Right renal cortex interstitium (tissue), 3 donors: ENCODE measurements at places on chromosomes 2 and 18. TPM values are rescaled to one million over a fixed set of nuclear protein-coding genes. Genes with fewer than 3 reads are reported as not detected.

- DNase-seq, result no peak
These were observed 23.4 kb upstream of the KCNK3 start for GRCh38 chr2:26668856-26669750.

DNA sequence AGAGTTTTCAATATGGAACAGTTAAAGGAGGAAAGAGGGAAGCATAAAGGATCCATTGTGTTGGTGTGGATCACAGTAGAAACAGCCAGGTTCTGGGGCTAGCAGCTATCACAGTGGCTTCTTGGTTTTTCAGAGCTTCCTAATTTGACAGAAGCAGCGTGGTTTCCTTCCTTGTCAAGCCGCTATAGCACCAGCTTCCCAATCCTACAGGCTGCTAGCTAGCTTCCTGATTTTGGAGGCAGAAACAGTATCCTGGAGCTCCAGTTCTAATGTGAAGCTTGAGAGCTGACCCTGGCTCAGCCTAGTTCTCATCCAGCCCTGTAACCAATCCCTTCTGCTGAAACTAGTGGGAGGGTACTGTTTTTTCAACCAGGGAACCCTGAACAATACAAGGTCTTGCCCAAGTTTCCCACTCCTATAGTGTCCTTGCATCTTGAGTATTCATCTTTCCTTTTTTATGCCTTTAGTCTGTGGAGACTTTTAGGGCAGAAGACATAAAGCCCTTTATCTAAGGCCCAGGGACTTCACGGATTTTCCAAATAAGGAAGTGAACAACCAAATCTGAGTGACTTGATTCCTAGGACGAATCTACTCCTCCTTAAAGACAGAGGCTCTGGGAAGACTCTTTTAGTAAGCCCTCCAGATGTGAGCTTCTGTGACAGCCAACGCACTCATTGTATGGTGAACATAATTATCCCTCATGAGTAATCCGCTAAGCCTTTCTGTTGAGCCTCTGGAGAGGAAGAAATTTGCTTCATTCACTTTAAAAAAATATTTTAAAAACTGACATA lies 33.8 kb downstream of the CCDC93 start:
- no peak for DNase-seq

The CHRNG gene
- 1.1 TPM for polyA plus RNA-seq

- DNase-seq, result no peak
These were observed 42.3 kb downstream of the GULP1 start for GRCh38 chr2:188333751-188334524.

GRCh38 chr2:219901155-219901554 lies 273.7 kb downstream of the SLC4A3 start:
- DNase-seq, result no peak

DNA sequence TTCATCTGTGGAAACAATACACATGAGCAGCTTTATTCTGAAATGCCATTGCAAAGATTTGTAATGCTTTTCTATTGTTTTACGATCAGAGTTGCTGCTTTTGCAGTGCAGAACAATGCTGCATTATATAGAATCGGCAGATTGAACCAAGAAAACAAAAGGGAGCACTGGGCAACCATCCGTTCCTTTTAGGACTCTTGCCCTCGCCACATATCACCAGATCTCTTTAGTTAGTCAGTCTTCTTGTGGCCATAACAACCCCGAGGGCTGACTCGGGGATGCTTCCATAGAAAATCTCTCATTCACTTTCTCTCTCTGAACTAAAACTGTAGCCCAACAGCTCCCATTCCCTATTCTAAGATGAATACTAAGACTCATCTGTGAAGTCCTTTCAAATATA lies 340.4 kb downstream of the NRXN1 start:
- no peak for DNase-seq

The SNRNP27 gene
- polyA plus RNA-seq, result 74.1 TPM

DNA sequence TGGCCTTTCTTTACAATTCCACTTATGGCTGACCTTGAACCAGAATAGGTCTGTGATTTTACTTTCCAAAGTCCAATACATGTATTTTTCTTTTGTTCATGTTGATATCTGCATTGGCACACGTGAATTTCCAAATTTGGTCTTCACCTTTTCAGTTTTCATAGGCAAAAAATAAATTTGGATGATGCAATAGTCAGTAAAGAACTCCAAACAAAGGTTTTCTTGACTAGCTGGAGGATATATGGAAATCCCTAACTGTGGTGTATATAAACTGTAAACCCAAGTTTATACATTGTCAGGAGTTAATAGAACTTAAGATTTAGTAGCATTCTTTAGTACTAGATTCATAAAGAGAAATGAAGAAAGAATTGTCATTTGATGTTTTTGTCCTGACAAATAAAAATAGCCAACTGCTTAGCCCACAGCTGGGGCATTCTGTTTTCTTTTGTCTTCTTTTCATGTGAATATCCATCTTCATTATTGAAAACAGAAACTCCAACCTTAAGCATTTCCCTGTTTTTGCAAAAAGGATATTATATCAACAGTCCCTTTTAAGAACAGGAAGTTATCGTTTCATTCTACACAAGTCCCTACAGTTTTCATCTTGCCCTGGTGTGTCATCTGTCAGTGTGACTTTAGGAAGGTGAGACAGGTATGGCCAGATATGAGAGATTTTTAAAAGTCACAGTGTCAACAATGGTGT lies 132.9 kb downstream of the BCL2 start:
- no peak for DNase-seq

The VIL1 gene
- 18.8 TPM for polyA plus RNA-seq

The TMEM198 gene
- 2.6 TPM for polyA plus RNA-seq

The ODC1 gene
- 438 TPM for polyA plus RNA-seq

- no peak for DNase-seq
These were observed 47.0 kb upstream of the SEMA4C start for GRCh38 chr2:96916646-96917543.

GRCh38 chr2:191922736-191923651 lies 76.1 kb upstream of the CAVIN2 start:
- no peak for DNase-seq

The SGPP2 gene
- 19.5 TPM for polyA plus RNA-seq

GRCh38 chr2:24919506-24920097 lies 435 bp downstream of the ADCY3 start:
- no peak for DNase-seq

DNA sequence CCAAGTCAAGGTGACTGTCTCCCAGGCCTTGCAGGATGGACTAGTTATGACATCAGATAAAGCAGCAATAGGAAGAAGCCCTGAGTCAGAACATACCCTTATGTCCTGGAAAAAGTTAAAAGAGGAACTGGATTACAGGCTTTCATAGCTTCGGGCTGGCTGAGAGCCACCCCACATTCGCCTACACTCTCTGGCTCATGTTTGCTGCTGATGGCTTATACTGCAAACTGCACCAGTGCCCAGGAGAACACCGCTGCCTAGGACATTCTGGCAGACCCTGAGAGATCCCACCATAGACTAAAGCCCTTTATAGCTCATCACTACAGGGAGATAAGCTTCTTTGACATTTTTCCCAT lies 20.3 kb downstream of the SLC8A1 start:
- DNase-seq, result no peak

DNA sequence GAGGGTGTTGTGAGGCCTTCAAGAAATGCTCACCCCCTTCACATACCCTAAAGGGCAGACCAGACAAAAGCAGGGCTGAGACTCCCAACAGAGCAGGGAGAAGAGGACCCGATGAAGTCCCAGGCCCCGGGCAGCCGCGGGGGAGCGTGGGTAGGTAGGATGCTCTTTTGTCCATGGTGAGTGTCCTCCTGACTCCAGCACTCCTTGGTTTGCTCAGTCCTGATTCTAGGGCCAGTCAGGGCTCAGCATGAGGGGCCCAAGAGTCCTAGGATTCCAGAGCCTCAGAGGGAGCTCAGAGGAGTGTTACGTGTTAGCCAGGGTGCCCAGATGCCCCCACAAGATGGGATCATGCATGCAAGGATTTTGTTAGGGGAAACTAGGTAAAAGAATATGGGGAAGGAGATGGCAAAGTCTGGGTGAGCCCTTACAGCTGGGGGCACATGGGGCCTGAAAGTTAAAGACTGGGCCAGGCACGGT lies 64.8 kb downstream of the SMAD7 start:
- no peak for DNase-seq

The MDH1B gene
- polyA plus RNA-seq, result 17.8 TPM

DNA sequence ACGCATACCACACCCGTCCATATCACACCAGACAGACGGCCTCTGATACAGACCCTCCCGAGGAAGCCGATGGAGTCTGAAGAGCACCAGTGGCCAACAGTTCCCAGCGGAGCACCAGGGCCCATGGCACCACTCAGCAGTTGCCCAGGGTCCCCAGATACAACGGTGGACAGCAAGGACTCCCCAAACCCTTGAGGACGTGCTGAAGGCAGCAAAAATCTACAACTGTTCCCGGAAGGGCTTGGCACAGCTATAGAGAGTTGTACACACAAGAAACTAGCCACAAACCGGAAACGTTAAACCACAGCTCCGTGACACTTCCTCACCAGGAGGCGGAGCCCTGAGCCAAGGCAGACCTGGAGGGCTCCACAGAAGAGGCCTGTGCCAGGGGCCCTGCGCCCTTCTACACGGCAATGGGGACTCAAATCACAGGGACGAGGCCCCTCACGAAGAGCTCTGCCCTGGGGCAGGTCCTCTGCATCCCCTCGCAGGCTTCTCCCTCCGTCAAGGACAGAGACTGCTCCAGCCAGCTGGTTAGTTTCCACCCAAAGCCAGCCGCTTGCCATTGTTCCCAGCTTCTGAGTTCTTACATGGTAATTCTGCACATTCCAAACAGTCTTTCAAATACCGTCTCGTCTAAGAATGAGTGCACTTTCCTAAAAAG lies 133.4 kb downstream of the HDAC4 start:
- no peak for DNase-seq

DNA sequence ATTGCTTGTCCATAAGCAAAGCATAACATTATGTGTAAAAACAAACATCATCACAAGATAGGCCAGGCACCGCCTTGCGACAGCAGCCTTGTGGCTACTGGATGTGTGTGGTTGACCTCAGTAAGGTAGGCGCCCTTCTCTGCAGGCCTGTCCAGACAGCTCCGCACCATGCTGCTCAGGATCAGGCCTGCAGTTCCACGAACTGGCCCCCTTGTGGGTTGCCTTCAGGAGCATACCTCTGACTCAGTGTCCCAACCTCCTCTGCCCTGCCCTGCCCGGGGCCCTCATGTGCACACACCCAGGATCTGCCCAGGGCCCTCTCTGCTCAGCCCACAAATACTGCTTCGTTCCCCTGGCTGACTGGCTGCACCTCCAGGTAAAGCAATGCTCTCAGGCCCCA lies 16.1 kb upstream of the ZNF236 start:
- no peak for DNase-seq

The FSHR gene
- polyA plus RNA-seq, result not detected
